ENCODE measurements at places on chromosomes 7 and 10.

DNA sequence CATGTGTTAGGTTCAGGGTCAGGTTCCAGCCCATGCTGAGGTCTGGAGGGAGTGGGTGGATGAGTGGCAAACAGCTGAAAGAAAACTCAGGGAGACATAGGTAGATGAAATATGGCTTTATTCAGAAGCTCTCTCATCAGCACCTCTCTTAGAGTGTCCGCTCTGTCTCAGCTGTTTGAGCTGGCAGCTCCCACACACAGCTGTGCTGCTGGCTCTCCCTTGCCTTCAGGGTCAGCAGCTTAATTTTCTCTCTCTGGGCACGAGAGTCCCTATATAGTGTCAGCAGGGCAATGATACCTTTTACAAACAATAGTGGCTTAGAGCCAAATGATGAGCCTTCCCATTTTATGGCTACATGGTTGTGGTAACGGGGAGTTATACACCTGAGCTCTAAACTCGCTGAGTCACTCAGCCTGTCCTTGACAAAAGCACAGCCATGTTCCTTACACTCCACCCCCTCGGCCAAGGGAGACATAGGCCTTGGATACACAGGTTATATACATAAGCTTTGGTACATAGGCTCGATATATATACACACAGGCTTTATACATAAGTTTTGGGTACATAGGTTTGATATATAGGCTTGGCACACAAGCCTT is 10.4 kb downstream of the RNF133 start:
- DNase-seq: no peak

DNA sequence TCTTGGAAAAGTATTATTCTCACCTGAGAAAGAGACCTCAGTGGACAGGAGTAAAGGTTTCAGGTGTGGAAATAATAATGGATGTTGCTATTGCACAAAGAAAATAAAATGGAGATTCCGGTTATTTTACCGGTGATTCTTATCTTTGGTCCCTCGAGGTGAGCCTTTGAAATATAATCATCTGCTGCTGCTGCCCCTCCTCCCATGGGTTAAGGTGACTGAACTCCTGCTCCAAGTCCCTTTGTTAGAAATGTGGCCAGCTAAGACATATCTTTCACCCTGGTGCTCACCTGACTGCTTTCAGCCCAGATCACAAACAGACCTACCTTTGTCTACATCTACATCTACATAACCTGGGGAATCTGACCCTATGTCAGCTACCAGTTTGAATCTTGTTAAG is 5.7 kb downstream of the CUBN start:
- no peak for DNase-seq

DNA sequence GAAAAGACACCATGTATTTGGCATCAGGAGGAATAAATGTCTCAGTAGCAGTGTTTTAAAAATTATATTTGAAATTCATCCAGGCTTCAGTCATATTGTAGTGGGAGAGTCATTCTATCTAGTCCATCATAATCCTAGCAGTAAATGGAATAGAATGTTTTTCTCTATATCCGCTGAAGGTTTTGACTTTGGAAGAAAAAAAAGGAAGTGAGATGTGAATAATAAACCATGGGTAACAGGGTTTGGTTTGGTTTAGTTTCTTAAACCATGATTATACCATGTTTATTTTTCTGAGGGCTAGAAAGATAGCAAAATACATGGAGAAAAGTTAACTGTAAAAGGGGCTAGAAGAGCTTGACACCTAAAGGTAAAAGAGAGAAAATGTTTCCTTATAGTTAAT is 16.4 kb upstream of the BPGM start:
- DNase-seq: no peak

- no peak for DNase-seq
Observed at GRCh38 chr7:112701456-112701855, 88.7 kb downstream of the TMEM168 start.

DNA sequence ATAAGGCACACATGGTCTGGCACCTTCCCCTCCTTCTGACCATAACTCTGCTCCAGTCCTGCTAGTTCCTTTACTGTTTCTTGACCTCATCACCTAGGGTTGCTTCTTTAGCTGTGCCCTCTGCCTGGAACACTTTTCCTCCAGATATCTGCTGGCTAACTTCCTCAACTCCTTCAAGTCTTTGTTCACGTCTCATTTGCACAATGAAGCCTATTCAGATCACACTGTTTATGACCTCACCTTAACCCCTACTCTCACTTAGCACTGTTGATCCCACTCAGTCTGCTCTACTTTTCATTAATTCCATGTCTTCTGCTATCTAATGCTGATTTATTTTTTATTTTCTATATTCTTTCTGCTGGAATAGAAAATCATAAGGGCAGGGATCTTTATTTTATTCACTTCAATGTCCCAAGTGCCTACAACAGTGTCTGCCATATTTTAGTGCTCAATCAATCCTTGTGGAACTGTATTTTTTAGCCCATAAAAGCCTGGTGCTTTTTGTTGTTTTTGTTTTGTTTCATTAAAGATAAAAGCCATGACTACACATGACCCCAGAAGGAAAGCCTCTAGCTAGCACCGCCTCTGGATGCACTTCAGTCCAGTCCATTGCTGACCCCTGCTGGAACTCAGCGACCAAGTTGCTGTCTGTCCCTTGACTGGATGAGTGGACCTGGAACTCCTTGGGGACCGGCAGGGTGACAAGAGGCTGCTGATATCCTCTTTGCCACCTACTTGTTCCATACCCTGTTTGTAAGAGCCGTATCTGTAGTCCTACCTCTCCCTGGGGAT is 12.3 kb downstream of the KLF14 start:
- DNase-seq: peak; percentile 37

GRCh38 chr7:78441737-78442136 is 643.2 kb downstream of the PHTF2 start:
- no peak for DNase-seq

DNA sequence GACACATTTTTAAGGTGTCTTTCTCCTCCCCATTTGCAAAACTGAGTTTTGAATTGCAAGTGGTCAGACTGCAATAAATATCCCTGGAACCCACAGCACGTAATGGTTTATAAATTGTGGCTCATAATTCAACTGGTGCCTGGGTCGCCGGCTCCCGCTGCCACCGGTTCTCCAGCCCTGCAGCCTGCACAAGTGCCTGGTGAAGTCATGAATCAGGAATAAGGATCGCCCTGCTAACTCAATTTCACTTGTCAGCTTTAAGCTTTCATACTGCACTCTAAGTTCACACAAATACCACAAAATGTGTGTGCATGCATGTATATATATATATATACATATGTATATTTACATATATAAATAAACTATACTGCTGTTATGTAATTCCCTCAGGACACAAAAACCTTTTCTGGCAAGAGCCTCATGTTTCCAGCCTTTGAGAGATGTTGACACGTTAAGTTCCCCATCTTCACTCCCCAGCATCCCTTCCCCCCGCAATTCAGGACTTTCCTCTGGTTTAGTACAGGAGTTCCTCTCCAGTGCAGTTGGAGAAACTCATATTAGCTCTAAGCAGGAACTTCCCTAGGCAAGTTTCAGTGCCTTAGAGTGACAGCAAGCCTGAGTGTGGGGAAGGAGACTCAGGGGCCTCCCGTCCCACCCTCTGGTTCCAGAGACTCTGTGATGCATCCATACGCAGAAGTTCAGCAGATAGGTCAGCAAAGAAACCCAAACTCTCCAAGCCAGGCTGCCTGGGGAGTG is 129.2 kb upstream of the UNC5B start:
- DNase-seq: no peak

DNA sequence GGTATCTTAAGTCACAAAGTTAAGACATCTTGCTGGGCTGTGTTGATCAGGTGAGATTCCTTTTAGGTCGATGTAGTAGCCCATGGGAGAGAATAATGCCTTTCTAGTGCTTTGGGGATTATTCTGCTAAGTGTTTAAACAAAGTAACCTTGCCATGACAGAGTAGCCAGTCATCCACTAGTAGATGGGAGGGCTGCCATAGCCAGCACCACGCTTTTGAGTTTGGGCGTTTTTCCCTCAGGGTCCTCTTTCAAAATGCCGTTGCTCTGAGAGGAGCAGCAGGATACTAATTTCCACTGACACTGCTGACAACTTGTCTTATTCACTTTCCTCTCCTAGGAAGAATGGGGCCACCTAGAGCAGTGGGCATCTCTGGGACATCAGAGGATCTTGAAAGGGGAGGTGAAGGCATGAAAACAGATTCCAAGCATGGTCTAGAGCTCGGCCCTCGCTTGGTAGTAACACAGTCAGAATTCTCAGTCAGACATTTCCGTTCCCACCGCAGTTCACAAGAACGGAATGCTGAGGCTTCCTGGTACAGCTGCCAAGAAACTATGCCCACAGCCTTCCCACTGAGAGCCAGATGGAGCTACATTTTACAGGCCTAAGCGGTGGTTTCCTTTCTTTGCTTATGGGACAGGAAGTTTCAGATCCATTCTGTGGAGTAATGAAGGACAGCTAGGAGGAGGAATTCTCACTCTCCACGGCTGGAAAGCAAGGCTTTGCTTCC is 15.3 kb upstream of the RSU1 start:
- DNase-seq: no peak
